Mesenteric fat pad (tissue), 1 donor: ENCODE measurements at places on chromosomes 6 and 20.

- no peak for DNase-seq
Measured at GRCh38 chr20:19486446-19486845, 271.6 kb upstream of the RIN2 start.

GRCh38 chr6:128635219-128635618 lies 114.8 kb upstream of the PTPRK start:
- DNase-seq: no peak

- DNase-seq: no peak
Measured at GRCh38 chr6:54097753-54098152, 13.5 kb upstream of the MLIP start.

GRCh38 chr6:30678964-30679726 lies 6.3 kb upstream of the DHX16 start:
- peak; percentile 97 for DNase-seq

DNA sequence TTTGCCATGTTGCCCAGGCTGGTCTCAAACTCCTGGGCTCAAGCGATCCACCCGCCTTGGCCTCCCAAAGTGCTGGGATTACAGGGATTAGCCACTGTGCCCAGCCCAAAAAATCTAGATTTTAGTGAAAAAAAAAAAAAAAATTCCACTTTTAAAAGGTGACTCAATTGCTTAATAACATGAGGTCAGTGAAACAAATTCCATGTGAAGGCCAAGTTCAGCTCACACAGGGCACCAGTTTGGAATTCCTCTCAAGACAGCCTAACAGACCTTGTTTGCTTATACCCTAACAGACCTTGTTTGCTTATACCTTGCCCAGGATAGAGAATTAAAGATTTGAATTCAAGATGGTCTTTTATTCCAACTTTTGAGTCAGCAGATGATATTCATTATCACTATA lies 5.1 kb downstream of the RRBP1 start:
- DNase-seq: no peak

DNA sequence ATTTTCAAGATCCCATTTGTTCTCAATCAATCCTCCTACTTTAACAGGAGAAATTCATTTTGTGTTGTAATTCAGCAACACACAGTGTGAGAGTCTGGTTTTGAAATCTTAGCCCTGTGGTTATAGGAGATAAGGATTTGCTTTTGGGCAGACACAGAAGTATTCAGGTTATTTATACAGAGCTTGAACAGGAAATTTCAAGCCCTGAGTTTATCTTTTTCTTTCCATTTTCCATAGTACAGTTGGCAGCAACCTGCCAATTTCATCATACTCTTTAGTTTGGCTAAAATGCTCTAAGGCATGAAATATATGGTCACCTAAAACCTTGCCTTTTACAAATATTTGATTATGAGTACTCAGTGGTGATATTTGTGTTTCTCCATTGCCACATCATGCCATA lies 41.4 kb downstream of the PKIB start:
- no peak for DNase-seq

DNA sequence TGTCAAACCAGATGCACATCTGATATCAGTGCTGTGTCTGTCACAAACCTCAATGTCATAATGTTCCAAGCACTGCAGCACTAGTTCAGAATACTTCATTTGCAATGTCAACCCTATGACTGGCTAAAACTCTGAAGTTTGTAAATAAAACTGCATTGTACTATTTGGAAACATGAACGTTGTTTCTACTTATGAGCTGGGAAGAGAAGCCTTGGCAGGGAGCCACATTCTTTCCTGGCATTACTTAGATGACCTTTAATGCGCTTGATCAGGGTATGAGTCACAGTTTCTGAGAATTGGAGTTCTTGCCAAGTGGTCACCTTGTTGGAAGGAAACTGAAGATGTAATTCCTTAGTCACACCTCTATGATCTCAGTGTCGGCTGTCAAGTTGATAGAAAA lies 664.8 kb upstream of the MMS22L start:
- no peak for DNase-seq

DNA sequence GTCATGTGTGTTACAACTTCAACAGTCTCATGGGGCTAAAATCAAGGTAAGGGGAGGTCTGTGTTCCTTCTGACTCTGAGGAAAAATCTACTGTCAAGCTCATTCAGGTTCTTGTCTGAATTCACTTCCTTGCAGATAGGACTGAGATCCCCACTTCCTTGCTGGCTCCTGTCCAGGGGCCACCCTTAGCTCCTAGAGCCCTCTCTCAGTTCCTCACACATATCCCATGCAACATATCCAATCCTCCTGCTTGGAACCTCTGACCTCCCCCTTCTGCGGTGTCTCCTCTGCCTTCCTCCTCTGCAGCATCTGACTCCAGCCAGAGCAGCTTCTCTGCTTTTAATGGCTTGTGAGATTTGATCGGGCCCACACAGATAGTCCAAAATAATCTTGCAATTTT lies 27.1 kb upstream of the MICB start:
- no peak for DNase-seq

GRCh38 chr6:125477844-125478243 lies 176.1 kb upstream of the HDDC2 start:
- DNase-seq: no peak

GRCh38 chr6:144365271-144365670 lies 80.1 kb downstream of the UTRN start:
- DNase-seq: no peak

- no peak for DNase-seq
Measured at GRCh38 chr6:130677766-130678165, 149.4 kb upstream of the SMLR1 start.

DNA sequence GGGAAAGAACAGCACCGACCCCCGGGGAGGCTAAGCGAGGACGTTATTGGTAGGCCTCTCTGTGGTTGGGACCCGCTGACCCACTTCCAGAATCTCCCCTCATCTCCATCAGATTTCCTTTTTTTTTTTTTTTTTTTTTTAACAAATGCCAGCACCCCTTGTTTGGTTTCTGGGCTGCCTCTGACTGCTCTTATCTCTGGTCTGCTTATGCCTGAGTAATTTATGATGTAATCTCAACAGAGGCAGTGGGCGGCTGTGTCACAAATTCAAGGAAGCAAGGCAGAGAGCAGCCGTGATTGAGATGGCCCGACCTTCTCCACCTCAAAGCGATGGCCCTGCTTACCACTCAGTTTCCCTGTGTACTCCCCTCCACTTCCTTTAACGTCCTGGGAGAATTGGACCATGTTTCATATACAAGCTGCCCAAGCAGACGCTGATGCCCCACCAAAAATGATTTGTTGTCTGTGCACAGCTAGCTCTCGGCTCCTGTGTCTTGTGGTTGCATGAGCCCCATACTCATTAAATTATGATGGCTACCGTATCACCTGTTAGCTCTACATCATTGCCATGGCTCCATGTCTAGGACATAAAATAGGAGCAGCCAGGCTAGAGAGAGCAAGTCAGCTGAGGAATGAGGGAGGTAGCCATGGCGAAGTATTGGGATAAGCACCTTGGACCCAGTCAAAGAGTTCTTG lies 98.1 kb downstream of the ZNF217 start:
- DNase-seq: no peak

DNA sequence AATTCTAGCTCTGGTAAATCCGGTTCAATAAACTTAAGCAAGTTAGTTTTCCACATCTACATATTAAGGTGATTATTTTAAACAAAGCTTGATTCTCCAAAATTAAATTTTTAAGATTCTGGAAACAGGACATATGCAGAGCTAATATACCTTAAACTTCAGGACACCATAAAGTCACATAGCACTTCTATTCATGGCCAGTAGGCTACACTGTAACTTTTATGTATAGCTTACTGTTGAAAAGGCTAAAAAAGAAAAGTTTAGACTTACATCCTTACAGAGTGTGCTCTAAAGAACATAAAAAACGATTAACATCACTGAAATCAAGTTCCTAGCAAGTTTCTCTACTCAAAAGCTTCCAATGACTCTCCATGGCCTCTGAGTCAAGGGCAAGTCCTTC lies 224.7 kb downstream of the PTPRK start:
- no peak for DNase-seq

- DNase-seq: no peak
Measured at GRCh38 chr6:115969930-115970273, 90.8 kb downstream of the FRK start.

- peak; percentile 98 for DNase-seq
Measured at GRCh38 chr6:166342349-166343149, at the start of gene SFT2D1. Gene SFT2D1, minus strand, starts transcription at chr6:166342545. Its CDS starts 64 bp downstream, at chr6:166342481.

- DNase-seq: no peak
Measured at GRCh38 chr6:155354167-155354566, 39.9 kb upstream of the TFB1M start.

DNA sequence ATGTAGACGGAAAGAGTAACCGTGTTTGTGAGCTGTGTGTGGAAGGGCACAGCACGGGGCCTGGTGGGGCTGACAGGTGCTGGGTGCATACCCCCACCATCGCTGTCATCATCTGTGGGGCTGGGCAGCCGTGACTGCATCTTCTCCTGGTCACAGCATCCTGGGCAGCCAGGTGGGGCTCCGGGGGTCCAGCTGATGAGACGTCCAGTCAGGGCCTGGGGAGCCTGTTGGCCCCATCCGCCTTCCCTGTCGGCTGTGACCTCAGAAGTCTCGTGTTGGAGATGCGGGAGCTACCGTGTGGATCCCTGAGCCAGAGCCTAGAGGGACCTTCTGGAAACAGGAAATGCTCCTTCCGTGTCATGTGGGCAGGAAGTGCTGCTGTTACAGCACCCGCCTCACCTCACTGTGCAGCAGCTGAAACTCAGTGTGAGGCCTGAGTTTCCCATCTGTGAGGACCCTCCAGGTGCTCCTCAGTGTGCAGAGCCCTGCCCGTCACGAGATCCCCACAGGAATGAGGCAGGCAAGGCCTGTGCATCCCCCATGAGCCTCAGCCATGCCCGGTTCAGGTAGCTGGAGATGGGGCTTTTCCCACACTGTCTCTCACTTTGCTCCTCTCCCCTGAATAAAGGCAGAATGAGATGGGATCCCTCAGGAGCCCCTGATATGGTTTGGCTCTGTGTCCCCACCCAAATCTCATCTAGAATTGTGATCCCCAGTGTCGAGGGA lies 108.7 kb downstream of the ERMARD start:
- peak; percentile 84 for DNase-seq

DNA sequence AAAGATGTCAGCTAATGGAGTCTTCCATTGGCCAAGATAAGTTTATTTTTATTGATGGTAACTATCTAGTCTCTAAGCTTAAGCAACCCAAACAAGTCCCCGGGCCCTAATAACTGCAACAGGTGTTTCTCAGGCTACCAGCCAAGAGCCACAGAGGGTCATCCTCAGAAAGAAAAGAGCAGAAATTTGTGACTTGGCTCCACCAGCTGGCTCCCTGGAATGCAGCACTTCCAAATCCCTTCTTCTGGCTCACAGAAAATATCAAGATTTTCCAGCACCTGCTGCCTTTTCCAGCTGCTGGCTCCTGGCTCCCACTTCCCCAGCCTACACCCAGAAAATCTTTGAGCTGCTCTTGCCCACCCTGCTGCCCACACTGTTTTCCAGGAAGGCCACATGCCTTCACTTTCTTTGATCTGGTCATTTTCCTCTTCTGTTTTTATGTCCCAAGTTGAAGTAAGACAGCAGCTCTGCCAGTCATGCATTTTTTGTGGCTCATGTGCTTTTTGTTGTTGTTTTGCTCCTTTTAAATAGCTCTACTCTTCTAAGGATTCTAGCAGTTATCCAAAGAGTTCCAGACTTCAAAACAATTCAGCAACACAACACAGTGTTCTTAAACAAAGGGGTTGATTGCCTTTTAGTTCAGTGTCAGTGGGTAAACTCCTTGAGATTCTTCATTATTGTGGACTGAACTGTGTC lies 151.0 kb upstream of the SMLR1 start:
- DNase-seq: no peak

DNA sequence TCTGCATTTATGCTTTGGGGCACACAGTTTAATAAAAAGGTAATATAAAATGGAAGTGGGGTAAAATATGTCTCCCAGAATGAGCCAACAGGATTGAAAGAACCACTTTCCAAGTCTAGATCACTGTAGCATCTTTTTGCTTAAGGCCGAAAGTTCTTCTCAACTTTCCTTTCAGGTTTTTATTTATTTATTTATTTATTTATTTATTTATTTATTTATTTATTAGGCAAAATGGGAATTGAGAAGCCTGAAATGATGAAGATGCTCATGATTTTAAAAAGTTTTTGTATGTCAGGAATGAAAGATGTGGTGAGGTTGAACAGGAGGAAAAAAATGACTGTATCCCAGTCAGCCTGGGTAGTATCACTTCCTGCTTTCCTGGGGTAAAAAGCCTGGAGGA lies 24.0 kb downstream of the TSHZ2 start:
- no peak for DNase-seq

GRCh38 chr6:70210462-70210861 lies 92.4 kb downstream of the COL9A1 start:
- DNase-seq: no peak

DNA sequence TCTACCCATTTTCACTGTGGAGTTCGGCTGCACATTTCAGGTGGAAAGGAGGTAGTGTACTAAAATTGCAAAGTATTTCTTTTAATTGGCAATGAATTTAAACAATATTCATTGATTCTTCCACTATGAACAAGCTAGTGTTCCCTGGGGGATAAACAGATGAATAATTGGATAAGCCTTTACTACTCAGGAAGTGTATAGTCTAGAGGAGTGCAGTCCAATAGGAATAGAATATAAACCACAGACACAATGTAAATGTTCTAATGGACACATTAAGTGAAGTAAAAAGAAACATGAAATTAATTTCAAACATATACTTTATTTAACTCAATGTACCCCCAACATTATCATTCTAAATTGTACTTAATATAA lies 28.7 kb downstream of the SGK1 start:
- no peak for DNase-seq

- DNase-seq: no peak
Measured at GRCh38 chr6:27866357-27867050, 45.7 kb downstream of the OR2B2 start.

DNA sequence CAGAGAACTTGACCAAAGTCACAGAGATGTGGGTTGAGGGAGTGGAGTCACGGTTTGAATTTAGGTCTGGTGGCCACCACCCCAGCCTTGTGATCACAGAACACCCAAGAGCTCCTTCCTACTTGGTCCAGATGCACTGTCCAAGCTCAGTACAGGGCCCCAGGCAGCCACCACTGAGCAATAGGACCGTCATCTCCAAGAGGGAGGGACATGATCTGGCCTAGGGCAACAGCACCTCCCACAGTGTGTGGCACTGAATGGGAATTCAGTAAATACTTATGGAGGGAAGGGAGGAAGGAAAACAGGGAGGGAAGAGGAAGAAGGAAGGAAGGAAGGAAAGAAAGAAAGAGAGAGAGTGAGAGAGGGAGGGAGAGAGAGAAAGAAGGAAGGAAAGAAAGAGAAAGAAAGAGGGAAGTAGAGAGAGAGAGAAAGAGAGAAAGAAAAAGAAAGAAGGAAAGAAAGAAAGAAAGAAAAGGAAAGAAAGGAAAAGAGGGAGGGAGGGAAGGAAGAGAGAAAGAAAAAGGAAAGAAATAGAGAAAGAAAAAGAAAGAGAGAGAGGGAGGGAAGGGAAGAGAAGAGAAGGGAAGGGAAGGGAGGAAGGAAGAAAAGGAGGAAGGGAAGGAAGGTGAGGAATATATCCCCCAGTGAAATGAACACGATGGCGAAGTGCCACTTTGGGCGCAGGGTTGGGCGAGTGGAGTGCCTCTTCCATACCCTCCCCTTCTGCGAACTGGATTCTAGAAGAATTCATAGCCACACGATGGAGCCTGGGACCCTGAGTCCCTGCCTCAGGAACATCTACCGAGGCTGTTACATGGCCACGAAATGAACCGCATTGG lies 243.7 kb downstream of the TFAP2C start:
- DNase-seq: no peak

GRCh38 chr6:30463651-30464618 lies 25.4 kb upstream of the HLA-E start:
- DNase-seq: no peak
